ENCODE measurements at places on chromosomes 1 and 21.

- DNase-seq: no peak
Observed at GRCh38 chr1:213268221-213268620, 217.2 kb downstream of the RPS6KC1 start.

DNA sequence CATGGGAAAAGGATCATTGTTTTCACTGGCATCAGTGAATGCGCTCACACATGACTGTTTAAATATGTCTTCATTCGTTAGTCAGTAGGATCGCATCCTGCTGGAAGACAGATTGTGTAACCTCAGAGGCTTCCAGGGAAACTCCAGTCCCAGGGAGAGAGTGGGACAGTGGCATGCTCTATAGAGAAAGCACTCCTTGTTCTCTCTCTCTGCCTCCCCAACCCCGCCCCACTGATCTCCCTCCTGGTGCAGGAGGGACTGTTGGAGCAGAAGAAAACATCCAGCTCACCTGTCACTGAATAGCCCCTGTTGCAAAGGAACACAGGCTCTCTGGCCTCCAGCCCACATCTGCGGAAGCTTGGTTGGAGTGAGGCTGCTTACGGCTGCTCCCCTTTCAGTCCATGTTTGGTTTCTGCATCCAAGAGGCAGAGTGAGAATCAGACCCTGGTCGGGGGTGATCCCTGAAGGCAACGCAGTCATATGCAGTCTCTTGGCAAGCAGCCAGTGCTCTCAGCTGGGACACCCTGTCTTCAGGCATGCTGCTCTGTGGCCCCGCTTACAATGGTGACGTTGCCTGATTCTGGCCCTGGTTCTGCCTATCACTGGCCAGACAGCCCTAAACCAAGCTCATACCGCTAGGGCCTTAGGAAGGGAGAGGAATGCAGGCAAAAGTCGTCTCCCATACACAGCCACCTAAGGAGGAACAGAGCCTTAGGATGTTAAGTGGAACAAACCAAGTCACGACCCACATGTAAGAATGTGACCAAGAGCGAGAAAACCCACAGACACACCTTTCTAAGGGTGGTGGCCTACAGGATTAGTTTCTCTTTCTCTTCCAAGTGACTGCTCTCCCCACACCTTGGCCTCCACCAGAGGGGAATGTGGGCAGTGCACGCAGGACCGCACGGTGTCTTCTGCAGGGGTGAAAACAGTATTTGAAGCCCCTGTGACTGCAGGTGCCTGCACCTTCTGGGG lies 39.7 kb downstream of the BACE2 start:
- DNase-seq: no peak

DNA sequence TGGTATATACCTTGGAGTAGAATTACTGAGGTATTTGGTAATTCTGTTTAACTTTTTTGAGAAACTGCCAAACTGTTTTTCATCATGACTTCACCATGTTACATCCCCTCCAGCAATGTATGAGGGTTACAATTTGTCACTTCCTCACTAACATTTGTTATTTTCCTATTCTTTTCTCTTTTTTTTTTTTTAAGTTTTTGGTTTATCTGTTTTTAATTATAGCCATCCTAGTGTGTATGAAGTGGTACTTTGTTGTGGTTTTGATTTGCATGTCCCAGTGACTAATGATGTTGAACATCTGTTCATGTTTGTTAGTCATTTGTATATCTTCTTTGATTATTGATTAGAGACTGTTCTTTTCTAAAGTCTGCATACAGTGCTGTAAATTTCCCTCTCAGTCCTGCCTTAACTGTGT lies 147.3 kb downstream of the HS2ST1 start:
- DNase-seq: no peak

DNA sequence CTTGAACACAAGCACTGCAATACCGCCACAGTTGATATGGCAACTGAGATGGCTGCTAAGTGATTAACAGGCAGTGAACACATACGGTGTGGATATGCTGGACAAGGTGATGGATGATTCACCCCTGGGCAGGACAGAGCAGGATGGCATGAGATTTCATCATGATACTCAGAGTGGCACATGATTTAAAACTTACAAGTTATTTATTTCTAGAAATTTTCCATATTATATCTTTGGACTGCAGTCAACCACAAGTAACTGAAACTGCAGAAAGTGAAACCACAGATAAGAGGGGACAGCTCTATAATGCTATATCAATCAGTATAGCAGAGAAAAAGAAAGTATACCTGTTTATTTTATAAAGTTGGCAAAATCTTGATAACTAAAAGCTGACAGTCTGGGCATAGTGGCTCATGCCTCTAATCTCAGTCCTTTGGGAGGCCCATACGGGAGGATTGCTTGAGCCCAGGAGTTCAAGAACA lies 47.9 kb downstream of the PHACTR4 start:
- DNase-seq: no peak

DNA sequence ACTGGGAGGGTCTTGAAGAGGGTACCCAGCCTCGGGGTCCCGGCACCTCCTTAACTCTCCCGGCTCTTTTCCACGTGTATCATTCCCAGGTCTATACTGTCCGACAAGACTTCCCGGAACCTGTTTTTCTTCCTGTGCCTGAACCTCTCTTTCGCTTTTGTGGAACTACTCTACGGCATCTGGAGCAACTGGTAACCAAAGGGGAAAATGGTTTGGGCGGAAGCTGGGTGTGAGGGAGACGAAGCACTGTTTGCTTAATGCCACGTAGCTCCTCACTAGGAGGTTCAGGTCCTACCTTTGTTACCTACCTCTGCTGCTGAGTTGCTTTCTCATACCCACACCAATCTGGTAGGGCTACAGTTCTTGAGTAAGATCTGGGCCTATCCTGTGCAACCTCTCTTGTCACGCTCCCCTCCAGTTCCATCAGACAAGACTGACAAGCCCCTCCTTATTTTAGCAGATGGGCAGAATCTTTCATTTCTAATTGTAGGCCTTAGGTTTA lies 642 bp downstream of the SLC30A7 start:
- peak; percentile 8 for DNase-seq

DNA sequence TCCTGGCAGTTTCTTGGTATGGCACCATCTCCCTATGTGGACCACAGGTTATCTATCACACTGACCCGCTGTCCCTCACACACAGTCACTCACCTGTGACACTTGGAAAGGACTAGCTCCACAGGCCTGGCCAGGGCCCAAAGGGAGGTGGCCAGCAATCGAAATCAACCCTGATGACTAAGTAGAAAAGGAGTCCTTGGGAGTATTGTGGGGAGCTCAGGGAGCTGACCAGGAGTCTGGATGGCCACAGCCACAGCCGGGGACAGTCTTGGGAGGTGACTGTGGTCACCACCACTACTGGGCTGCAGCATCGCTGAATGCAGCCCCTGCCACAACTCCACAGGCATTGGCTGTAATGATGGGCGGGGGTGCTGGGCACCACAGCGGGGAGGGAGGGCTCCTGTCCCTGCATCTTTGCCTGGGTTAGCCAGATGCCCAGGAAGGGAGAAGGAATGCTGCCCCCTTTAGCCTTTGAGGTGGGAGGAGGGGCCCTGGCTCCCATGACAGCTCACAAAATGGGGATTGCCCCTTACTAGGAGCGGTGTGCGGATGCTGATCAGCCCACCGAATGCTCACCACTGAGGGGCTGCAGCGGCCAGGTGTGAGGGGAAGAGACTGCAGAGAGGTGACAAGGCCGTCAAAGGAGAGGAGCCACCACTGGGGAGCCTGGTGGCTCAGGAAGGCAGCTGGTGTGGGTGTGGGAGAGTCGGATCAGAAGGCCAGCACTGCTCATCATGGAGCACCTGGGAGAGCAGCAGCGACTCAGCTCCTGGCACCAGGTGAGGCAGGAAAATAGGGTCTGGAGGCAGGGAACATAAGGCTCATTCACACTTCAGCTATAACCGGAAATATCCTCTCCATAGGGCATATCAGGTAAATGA lies 61.3 kb downstream of the H3-3A start:
- DNase-seq: no peak

GRCh38 chr1:24289937-24290595 lies 29.1 kb upstream of the GRHL3 start:
- no peak for DNase-seq

GRCh38 chr1:146039844-146040194 lies 18.3 kb upstream of the HJV start:
- DNase-seq: no peak

Data from stimulated activated CD4-positive, alpha-beta T cell treated with anti-CD3 and anti-CD28 coated beads, Interleukin-12 subunit alpha, Interleukin-12 subunit beta, amount 100 ng/mL, for 24 hours (primary cell).